ENCODE measurements at places on chromosomes 13 and 19.

DNA sequence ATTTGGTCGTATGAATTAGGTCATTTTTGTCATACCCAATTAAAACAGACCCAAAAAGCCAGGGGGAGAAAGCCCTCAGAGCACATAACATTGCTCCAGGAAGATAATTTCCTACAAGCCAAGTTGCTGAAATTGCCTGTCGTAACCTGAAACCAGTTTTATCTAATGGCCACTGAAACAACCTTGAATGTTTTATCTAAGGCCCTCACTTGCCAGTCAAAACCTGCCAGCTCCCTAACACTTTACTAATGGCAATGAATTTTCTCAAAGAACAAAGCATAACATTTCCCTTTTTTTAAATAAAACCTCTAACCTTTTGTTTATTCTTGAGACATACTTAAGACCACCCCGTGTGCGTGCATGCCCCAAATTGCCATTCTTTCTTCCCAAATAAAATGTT is 496.2 kb upstream of the KLHL1 start:
- DNase-seq: no peak

DNA sequence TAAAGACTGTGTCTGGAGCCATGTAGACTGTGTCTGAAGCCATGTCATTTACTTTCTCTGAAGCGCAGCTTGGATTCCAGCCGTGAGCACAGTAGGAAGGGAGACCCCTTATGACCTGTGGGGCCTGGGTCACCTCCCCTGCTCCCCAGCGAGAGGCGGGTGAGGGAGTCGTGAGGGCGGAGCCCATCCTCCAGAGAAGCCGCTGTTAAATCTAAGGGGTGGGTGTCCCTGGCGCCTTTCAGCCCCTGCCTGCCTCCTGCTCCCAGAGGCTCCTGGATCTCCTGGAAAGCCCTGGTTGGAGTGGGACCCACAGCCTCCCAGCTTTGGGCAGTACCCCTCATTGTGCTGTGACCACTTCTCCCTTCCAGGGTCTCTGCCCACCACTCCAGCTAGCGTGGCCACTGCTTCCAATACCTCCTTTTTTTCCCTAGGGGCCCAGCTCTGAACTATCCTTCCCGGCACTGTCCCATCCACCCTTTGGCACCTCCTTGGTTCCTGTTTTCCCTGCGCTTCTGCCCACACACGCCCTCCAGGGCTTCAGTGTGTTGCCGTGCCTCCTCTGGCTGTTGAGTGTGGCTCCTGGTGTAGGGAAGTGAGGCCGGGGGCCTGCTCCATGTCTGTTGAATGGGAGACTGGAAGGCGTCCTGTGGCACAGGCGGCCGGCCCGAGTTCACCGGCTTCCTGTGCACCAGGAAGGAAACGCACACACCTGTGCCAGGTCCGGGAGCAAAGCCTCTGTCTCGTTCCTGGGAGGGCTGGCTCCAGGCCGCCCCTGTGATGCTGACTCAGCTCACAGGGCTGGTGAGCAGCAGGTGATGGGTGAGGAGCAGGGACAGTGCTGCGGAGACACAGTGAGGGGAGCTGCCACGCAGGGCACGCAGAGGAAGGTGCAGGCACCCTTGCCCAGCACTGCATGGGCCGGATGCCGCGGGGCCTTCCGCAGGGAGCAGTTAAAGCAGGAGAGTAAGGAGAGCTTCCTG is 29.4 kb downstream of the ATP4B start:
- no peak for DNase-seq

DNA sequence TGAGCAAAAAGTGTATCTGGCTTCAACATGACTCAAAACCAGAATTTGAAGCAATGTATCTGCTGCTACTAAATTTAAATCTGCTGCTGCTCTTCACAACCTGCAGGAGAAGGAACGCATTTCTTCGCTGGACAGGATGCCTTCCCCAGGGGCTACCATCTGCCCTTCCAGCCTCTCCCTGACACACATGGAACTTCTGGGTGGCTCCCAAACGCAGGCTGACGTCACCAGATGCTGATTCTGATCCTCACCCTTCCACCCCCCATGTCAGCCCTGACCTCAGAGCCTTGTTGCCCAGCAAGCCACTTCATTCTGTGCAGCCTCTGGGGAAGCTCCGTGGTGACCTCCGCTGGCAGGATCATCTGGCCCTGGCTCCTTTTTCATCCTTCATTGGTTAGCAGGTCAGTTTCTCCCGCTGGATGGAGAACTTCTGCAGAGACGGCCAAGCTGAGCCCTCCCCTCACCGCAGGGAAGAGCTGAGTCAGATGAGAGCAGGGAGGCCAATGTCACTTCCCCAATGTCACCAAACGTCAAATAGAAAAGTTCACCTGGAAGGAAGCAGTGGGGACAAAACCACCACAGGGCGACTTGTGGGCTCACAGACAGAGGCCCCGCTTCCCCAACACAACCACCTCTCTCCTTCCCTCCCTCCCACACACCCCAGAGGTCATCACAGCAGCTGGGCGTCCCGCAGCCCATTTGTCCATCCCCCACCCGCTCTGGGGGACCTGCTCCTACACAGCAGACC is 14.0 kb upstream of the RAB20 start:
- no peak for DNase-seq

DNA sequence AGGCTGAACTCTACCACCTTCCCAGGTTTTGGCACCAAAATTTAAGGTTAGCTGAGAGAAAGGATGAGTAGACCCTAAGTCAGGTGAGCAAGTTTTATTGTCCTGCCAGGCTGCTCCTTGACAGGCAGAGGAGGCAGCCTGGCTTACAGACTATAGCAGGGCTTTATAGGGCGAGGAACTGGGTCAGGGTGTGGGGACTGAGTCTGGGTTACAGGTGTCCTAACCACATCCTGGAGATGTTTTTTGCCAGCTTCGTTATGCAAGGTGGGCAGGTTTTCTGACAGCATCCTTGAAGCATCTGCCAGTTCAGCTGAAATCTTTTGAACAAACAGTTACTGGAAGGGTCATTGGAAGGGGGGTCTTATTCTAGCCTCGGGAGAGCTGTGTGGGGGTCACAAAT is 905.7 kb upstream of the SLITRK5 start:
- no peak for DNase-seq

- DNase-seq: peak; percentile 31
These were observed 60.1 kb downstream of the DCT start for GRCh38 chr13:94419304-94419924.

DNA sequence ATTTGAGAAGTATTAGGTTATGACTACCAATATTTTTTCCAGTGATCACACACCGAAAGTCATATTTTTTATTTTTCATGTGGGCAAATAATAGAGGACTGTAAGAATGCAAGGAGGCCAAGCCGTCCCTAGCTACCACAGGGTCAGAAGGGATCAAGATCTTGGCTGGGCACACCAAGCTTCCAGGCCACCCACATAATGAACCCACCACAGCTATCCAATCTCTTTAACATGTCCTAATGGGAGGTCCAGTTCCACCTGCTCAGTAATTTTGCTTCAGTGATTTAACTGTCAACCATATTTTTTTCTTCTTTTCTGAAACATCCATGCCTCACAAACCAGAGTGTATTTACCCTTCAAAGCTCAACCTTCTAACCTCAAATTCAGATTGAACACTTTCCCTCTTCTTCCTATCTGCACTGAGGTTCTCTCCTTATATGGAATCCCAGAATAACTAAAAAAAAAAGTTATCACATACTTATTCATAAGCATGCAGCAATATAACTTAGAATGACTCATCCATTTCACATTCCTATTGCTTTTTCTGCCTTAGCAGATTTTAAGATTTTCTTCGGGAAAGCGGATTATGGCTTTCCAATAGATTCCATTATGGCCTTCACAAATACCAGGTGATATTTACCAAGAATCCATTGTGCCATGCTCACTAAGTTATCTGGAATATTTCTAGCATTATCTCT is 12.2 kb downstream of the ARGLU1 start:
- no peak for DNase-seq

DNA sequence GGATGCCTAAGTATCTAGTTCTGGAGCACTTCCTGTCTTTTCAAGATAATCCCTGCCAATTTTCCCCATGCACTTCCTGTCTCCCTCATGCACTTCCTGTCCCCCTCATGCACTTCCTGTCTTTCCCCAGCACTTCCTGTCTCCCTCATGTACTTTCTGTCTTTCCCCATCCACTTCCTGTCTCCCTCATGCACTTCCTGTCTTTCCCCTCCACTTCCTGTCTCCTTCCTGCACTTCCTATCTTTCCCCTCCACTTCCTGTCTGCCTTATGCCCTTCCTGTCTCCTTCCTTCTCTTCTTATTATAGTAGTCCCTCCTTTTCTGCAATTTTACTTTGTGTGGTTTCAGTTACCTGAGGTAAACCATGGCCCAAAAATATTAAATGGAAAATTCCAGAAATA is 3.0 kb upstream of the TNNT1 start:
- DNase-seq: no peak

GRCh38 chr13:67119481-67119894 is 110.6 kb downstream of the PCDH9 start:
- peak; percentile 59 for DNase-seq

- no peak for DNase-seq
These were observed 49.0 kb upstream of the PNMA8B start for GRCh38 chr19:46544651-46545050.

GRCh38 chr13:110589793-110590390 is 25.5 kb upstream of the NAXD start:
- DNase-seq: no peak

DNA sequence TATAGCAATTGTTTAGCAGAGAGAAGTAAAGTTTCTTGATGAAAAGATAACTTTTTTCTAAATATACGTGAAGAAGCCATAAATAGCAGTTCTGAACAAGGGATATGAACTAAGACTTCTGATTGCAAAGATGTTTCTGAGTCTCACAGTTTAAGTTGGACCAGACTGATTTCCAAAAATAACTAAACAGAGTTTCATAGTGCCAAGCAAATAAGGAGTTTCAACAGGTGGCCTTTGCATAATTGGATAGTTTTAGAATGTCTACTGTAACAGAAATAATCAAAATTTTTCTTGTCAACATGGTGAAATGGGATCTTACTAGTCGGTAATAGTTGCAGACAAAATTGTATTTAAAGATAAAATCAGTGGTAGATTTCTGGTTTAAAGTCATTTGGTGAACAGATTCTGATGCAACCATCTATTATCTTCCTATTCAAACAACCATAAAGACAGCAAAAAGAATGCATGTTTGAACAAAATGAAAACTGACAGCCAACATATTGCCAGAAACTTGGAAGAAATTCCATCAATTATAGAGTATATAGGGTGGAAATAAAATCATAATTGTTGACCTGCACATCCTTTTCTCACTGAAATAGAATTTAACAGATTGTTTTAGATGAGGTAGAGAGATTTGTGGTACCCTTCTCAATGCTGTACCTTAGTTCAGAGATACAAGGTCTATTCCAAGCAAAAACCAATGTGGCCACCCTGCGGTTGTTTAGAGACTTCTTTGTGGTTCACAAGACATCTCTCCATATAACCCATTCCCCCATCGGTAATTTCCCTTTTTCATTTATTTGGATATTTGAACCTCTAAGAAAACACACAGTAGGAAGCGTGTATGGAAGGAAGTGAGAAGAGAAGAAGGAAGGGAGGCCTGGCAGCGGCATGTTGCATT is 275.3 kb downstream of the COG6 start:
- DNase-seq: no peak

GRCh38 chr13:91381371-91381770 is 17.1 kb upstream of the GPC5 start:
- no peak for DNase-seq

DNA sequence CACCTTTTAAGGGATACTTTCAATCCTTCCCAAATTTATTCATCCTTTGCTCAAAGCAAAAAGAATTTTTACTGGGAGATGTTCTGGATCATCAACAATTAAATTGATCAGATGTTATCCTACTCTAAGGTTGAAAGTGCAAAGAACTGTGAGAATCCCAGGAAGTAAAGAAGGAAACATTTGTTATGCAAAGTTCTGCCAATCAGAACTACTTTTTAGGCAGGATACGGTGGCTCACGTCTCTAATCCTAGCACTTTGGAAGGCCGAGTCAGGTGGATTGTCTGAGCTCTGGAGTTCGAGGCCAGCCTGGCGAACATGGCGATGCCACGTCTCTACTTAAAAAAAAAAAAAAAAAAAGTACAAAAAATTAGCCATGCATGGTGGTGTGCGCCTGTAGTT is 882.3 kb downstream of the DIAPH3 start:
- no peak for DNase-seq

- DNase-seq: no peak
These were observed 58.9 kb downstream of the SPACA7 start for GRCh38 chr13:112434937-112435523.

- DNase-seq: no peak
These were observed 265.9 kb downstream of the MYO16 start for GRCh38 chr13:108895220-108895704.

GRCh38 chr13:50713523-50714248 is 129.8 kb downstream of the DLEU7 start:
- DNase-seq: no peak

DNA sequence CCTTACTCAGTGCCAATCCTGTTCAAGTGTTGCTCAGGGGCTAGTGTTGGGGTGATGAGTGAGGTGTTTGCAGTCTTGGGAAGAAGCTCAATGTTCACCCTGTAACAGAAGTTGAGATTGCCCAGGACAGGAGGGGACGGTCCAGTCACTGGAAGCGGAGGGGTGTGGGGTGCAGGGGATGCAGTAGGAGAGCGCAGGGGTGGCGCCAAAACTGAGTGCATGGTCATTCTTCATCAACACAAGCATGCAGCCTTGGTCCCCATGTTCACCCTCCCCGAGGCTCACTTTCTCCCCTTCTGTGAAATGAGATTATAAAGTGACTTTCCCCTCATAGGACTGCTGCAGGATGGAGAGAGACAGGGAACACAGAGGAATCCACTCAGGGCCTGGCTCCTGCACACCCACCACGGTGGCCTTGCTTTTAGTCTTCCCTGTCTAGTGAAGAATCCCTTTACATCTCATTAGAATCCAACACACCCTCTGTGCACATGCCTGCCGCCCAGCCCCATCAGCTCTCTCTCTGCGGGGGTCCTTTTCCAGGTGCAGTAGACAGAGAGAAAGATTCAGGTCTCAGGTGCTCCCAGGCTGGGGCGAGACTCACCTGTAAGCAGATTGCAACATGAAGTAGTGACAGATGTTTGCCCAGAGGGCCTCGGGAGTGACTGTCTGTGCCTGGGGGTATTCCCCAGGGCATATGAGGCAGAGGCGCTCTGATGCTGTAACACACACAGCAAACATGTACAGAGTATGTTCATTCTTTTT is 93.2 kb downstream of the TSHZ3 start:
- no peak for DNase-seq

- DNase-seq: peak; percentile 49
These were observed 18.8 kb downstream of the PDCD5 start for GRCh38 chr19:32599736-32600157.

GRCh38 chr13:51785712-51786424 is 18.1 kb downstream of the DHRS12 start:
- DNase-seq: no peak

GRCh38 chr19:8491574-8491973 is 10.9 kb downstream of the PRAM1 start:
- no peak for DNase-seq

- no peak for DNase-seq
These were observed 718.5 kb downstream of the UQCRFS1 start for GRCh38 chr19:28494461-28494860.

Data from muscle of back (tissue), 13 donors.